ENCODE measurements at places on chromosomes 5 and 9.

GRCh38 chr9:14797435-14797834 lies 74.9 kb upstream of the CER1 start:
- no peak for DNase-seq

- no peak for DNase-seq
Measured at GRCh38 chr5:143361438-143361837, 42.0 kb downstream of the NR3C1 start.

DNA sequence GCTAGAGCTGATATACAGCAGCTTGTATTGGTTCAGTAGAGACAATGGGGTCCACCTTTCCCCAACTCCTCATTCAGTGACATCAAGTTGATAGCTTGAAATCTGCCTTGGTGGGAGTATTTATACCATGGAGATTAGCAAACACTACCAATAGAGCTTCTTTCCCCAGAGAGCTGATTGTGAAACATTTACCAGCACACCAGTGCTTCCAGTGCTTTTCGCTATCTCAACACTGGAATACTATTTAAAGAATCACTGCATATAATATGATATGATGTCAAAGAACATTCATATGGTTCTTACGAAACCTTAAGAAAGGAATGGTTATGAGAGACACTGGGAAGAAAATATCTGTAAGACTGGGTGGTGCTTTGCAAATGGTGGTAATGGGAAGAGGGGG lies 21.8 kb upstream of the RNF145 start:
- DNase-seq: no peak

DNA sequence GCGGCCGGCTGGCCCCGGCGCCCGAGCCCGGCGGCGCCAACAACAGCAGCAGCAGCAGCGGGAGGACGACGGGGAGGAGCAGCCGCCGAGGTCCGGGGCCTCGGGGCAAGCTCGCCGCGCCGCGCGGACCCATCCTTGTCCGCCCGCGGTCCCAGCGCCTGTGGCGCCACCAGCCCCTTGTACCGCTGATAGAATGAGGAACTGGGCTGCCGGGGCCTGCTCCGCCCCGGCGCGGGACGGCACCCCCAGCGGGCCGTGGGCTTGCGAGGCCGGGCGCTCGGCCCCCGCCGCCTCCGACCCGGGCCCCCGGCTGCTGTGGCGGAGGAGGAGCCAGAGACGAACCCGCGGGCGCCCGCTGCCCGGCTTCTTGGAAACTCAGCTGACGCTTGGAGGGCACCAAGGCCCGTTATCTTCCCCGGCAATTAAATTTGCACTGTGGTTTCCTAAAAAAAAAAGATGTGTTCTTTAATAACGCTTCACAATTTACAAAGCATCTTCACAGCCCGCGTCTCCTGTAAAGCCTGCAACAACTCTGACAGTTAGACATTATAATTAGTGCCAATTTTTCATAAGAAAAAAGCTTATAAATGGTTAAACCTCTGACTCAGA lies at the start of gene ARSB:
Gene ARSB (minus strand): TSS at position 195 of the 609 bp plus-strand sequence. CDS start 62 bp downstream, at position 133.
- DNase-seq: no peak

DNA sequence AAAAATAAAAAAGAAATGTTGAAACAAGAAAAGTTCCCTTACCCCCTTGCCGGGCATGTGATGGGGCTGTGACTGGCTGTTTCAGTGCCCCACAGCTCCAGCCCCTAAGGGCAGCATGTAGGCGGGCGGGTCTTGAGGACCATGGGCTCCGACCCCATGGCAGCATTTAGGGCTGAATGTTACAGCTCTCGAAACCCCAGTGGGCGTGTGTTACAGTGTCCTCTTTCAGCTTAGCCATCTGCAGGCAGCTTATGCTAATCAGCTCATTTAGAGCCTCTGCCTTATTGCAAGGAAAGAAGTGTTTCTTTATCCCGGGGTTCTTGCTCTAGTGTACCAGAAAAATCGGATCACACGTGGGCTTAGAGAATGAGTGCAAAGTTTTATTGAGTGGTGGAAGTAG lies 497.4 kb upstream of the CYLC2 start:
- DNase-seq: no peak

GRCh38 chr5:150574818-150575547 lies 65.5 kb upstream of the SYNPO start:
- DNase-seq: no peak
